ENCODE measurements at places on chromosomes 4 and X. TPM values are rescaled to one million over a fixed set of nuclear protein-coding genes. Genes with fewer than 3 reads are reported as not detected.

POLN gene
- 6.8 TPM for total RNA-seq

INTS6L gene
- total RNA-seq, result 15.2 TPM

DMRTC1 gene
- total RNA-seq, result 1.4 TPM

ZFP92 gene
- 0.07 TPM for total RNA-seq

AWAT2 gene
- not detected for total RNA-seq

CD38 gene
- 0.37 TPM for total RNA-seq

DNA sequence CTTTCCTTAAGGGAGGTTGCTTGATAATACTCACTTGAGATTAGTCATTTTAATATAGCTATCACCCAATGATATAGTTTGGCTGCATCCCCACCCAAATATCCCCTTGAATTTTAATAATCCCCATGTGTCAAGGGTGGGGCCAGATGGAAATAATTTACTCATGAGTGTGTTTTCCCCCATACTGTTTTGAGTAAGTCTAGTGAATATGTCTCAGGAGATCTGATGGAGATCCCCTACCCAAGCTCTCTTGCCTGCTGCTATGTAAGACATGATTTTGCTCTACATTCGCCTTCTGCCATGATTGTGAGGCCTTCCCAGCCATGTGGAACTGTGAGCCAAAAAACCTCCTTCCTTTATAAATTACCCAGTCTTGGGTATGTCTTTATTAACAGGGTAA, 539.7 kb upstream of the GRID2 start:
- no peak for DNase-seq

DNA sequence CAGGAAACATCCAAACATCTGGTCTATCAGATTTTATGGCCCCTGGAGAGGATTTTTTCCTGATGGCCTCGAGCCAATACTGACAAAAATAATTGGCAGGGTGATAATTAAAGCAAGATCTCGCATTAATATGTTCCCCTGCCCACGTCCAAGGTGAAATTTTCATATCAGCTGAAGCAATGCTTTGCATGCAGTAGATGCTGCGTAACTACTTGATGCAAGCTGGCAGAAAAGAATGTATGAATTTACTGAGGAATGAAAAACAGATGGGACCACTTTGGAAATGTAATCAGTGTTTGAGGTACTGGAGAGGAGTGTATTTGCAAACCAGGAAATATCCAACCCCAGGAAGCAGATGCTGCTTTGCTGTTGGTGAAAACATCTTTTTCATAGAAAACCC, 36.8 kb upstream of the REST start:
- no peak for DNase-seq

GRCh38 chrX:43676971-43677572, 21.0 kb downstream of the MAOA start:
- no peak for DNase-seq

- no peak for DNase-seq
Measured at GRCh38 chr4:138003248-138003647, 238.9 kb downstream of the SLC7A11 start.

GRCh38 chrX:22952010-22952409, 47.8 kb upstream of the DDX53 start:
- DNase-seq, result no peak

DNA sequence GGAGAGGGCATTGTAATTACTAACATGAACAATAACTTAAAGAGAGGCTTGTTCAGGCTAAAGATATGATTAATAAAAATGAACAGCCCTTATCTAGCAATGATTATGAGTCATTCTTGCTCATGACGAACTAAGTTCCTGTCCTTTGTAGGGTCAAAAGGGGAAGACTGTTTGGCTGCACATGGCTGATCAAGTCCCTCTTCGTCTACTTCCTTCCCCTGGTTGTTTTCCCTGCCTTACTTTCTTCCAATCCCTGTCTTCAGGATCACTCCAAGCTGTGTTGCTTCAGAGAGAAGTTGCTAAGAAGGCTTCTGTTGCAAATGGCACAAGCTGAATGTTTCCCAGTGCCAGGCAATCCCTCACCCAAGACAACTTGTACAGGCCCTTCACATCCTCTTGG, 115.0 kb upstream of the HS3ST1 start:
- DNase-seq, result no peak

DNA sequence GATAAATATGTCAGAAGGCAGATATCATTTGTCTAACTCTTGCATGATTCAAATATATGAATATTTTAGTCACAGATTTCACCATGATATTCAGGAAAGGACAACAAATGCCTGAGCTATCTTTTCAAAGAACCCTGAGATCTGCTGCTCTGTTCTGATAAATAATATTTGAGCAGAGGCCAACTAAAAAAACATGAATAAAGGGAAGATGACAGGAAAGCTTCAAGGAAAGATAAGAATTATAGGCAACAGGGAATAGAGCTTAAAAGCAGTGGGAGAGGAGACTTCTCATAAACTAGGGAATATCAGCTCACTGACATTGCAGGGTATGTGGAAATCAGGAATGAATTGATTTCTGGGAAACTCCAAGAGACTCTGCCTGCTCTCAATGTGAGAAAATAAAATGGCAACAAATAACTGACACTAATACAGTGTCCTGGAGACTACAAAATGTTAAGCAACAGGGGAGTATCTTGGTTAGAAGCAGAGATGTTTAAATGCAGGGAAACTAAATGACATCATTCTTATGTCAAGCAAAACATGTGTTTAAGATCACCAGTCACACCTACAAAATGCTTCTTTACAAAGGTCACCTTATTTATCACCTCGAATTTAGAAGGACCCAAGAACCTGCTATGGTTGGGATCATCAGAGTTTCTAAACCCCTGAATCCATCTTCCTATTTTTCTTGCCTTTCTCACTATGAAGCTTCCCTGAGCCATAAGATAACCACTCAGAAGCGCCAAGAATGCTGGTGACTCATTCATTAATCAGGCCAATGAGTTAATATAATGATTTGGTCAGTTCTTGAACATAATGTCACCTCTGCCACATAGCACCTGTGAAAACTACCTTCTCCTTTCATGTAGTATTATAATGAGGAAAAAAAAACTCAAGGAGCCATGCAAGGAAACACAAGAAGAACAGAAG, 78.1 kb downstream of the NDST3 start:
- no peak for DNase-seq

- peak; percentile 46 for DNase-seq
Measured at GRCh38 chrX:149871940-149872339, 9.0 kb upstream of the MAGEA8 start.

DNA sequence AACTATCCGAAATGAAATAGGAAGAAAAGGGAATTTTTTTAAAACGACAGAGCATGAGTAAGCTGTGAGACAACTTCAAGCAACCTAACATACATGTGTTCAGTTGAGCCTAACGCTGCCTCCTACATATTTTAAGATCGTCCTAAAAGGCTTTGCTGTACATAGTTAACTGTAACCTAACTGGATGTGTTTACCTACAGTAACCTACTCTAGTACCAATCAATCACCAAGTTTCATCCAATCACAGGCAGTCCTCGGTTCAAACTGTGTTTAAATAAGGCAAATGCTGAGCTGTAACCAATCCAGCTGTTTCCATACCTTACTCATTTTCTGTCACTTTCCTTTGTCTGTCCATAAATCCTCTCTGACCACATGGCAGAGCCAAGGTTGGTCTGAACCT, 17.1 kb downstream of the RCHY1 start:
- no peak for DNase-seq

DNA sequence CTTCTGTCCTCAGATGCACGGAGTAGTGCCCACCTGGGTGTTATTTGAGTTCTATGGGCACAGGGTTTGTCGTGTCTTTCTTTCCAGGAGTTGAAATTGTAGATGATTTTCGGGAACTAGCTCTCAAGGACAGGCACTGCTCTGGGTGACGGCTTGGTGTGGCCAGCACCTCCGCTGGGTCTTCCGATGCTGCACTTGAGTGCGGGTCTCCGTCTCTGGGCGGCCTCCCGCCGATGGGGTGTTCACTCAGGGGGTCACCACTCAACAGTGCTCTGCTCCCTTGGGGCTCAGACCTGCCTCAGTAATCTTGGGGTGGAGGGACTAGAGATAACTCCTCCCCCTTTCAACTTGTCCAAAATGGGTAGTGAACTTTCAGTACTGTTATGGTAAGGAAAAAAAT, 2.5 kb downstream of the ZFP92 start:
- DNase-seq, result no peak

- DNase-seq, result no peak
Measured at GRCh38 chr4:22483551-22483981, 32.3 kb downstream of the ADGRA3 start.
